ENCODE measurements at places on chromosomes 1 and 21. TPM values are rescaled to one million over a fixed set of nuclear protein-coding genes. Genes with fewer than 3 reads are reported as not detected.

- no peak for DNase-seq
Measured at GRCh38 chr1:71930511-71930910, 351.8 kb downstream of the NEGR1 start.

GRCh38 chr21:34340061-34340460 lies 23.7 kb upstream of the KCNE2 start:
- DNase-seq = no peak

DNA sequence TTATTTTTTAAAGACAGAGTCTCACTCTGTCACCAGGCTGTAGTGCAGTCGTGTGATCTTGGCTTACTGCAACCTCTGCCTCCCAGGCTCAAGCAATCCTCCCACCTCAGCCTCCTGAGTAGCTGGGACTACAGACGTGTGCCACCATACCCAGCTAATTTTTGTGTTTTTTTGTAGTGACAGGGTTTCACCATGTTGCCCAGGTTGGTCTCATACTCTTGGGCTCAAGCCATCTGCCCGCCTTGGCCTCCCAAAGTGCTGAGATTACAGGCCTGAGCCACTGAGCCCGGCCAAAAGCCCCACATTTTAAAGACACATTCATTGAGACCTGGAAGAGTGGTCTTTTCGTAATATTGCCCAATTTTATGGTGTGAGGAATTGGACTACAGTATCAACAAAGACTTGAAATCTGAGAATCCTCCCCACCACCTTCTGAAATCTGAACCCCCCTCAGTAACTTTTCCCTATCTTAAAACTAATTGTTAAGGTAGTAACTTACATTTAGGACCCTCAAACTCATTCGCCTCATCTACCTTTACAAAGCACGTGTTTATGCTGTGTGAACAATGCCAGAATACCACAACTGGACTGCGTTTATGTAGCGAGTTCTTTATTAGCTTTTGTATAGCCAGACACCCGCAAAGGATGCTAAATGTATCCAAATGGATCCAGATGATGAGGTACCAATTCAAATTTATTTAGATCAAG lies 2.7 kb downstream of the ERRFI1 start:
- DNase-seq = no peak

DNA sequence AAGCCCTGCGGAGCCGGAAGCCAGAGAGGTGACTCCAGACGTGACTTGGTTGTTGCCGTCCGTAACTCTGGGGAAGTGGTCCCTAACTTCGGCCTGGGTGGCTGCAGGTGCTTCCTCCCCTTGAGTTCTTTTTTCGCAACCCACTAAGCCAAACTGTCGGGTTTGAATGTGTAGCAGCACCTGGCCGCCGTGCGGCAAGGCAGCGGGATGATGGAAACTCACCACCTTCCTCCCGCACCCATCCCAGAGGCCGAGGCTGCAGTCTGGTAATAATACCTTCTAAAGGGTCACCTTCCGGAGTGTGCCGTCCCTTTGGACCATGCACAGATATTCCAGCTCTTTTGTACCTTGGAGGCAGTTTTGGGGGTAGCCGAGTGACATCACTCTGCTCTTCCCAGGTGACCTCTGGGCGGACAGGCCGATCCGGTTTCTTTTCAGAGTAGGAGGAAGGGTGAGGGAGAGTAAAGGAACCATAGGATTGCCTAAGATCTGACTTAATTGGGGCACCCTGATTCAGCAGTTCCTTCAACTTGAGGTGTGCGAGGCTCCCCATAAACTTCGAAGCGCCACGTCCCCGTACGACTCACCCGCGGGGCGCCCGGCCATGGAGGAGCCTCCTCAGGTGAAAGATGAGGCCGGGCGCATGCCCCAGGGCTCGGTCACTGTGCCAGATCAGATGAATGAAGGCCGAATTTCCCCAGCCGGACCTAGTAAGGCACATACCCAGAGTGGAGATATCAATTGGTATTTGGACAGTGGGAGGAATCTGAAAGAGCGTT lies 1.0 kb downstream of the KCNK1 start:
- DNase-seq = no peak

GRCh38 chr1:225657462-225657989 lies 4.6 kb upstream of the ENAH start:
- no peak for DNase-seq

DNA sequence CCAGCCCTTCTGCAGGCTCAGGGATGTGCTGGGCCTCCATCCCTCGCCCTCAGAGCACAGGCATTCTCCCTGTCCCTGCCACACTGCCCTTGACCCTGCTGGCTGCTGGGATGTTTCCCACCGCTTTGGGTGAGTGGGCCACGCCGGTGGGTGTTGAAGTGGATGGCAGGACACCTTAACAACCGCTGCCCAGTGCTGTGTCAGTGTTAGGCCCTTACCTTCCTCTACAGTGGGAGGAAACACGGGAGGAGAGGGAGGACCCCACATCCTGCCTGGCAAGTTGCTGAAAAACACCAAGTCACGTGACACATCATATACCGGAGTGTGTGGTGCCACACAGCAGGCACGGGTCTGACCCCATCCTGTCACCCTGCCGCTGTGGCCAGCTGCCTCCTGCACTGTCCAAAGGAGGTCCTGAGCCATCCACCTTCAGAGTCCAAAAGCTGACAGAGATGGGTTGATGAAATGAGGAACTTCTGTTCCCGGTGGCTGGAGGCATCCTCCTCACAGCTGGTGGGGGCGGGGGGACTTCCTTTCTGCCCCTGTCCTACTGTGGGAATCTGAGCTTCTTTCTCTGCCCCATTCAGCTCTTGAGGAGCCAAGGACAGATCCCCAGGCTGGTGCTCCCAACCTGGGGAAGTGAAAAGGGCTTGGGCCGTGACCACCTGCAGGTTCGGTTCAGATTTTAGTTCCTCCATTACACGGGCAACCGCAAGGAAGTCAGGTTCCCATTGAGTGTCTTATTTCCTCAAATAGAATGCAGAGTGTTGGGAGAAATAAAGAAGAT lies 3.2 kb upstream of the THEMIS2 start:
- no peak for DNase-seq

DNA sequence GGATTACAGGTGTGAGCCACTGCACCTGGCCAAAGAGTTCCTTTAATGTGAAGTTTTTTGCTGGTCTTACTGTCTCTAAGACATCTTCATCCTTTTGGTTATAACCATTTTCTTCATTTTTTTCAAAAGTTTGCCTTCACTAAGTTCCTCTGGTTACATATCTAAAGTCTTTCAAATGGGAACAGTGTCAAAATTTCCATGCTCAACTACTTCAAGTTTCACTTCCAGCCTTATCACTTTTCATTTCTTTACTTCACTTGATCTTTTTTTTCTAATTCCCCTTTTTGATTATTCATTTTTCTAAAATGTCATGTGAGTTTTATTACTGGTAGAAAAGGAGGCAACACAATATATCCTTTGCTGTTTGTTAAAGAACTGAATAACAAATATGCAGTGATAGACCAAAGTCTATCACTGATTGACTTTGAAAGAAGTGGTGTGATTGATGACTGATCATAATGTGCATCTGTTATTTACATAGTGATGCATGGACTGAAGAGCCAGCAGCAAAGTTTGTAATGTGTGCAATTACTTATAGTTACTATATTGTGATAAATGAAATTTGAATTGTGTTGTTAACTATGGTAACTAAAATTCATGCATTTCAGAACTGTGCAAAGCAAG lies 16.0 kb upstream of the ZFYVE9 start:
- DNase-seq = no peak

DNA sequence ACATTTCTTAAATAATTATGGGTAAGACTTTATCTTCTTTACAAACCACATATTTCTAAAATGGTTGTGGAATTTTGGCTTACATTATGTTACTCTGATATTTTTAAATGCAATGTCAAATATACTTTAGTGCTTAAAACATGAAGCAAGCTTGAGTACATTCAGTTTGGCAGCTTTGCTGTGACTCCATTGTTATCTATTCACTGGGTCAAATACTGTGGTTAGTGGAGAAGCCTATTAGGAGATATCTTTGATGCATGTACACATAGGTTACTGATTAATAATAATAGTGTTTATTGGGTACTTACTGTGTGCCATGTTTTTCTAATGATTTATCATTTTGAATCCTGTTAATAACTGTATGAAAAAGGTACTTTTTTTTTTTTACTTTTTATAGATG lies 520.4 kb upstream of the B3GALT2 start:
- DNase-seq = no peak

- DNase-seq = no peak
Measured at GRCh38 chr21:40689217-40689616, 157.7 kb downstream of the DSCAM start.

GRCh38 chr1:212981025-212981495 lies 30.7 kb downstream of the VASH2 start:
- no peak for DNase-seq

GRCh38 chr1:168623003-168623828 lies 46.8 kb downstream of the XCL1 start:
- no peak for DNase-seq

DNA sequence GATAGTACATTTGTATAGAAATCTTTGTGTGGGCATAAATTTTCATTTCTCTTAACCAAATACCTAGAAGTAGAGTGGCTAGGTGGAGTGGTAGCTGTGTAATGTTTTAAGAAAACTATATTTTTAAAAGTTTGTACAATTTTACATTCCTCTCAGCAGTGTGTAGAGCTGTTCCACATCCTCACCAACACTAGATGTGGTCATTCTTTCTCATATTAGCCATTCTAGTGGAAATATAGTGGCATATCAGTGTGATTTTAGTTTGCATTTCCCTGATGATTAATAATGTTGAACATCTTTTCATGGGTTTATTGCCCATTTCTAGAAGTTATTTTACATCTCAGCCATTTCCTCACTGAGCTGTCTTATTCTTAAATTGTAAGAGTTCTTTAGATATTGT lies 65.5 kb downstream of the ITSN1 start:
- DNase-seq = no peak

DNA sequence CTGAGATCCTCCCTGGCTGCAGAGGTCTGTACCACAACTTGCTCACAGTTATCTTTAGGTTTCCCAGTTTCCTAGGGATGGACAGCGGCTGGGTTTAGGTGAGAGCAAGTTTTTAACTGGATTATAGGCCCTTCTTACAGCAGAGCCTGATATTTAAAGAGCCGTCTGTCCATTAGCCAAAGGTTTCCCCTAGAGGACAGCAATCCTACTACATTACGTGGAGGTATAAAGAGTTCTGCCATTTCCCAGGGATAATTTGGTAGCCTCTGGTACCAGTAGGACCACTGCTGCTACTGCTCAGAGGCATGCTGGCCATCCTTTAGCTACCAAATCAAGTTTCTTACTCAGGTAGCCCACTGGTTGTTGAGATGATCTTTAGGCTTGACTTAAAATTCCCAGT lies 21.9 kb upstream of the FCGR2A start:
- DNase-seq = no peak

Gene GRHL3
- total RNA-seq = 1.3 TPM

- DNase-seq = no peak
Measured at GRCh38 chr1:226046240-226046639, 16.3 kb upstream of the H3-3A start.

DNA sequence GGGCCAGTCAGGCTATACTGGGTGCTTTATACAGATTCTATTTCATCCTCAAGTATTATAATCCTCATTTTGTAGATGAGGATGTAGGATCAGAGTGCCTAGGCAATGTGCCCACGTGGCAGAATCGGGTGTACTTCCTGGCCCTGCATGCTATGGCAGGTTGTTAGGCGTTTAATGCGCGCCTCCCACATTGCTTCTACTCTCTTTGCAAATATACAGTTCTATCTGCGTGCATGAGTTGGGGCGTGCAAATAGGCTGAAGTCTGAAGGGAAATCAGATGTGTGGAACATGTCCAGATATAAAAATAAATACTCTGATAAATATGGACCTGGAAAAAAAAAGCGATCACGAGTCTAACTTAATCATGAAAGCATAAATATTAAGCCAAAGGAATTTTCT lies 194.7 kb upstream of the FMN2 start:
- DNase-seq = no peak

DNA sequence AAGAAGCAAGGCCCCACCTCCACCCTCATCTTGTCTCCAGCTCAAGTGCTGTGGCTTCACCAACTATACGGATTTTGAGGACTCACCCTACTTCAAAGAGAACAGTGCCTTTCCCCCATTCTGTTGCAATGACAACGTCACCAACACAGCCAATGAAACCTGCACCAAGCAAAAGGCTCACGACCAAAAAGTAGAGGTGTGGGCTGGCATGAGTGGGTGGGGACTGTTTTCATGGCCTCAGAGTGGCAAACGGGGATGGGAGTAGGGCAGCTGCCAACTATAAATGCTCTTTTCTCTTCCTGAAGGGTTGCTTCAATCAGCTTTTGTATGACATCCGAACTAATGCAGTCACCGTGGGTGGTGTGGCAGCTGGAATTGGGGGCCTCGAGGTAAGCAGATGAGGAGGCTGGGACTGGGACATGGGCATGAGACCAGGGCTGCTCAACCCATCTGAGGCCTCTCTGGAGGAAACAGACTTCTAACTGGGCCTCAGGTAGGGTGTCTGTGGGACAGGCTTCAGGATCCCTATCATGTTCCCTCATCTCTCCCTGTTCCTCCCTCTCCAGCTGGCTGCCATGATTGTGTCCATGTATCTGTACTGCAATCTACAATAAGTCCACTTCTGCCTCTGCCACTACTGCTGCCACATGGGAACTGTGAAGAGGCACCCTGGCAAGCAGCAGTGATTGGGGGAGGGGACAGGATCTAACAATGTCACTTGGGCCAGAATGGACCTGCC lies 8.8 kb upstream of the P3R3URF start:
- no peak for DNase-seq

Gene VANGL1
- 8.8 TPM for total RNA-seq

Gene UTS2
- total RNA-seq = not detected

Gene SLAMF7
- total RNA-seq = 0.71 TPM

DNA sequence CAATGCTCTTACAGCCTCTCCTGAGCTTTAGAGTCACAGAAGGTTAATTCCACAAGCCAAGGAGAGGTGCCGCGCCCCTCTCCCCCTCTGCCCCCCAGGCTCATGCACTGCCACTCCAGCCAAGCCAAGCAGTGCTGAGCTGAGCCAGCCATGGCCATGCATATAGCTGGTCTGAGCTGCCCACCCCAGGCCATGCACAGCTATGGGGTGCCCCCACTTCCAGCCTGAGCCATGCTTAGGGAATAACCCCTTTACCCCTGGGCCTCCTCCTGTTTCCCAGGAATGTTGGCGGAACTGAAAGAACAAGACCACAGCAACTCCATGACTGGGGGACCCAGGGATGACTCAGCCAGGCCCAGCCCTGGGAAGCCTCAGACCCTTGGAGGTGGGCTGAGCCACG lies 34.0 kb upstream of the MAGOH start:
- DNase-seq = no peak

- no peak for DNase-seq
Measured at GRCh38 chr1:162854245-162854882, 6.6 kb downstream of the CCDC190 start.

DNA sequence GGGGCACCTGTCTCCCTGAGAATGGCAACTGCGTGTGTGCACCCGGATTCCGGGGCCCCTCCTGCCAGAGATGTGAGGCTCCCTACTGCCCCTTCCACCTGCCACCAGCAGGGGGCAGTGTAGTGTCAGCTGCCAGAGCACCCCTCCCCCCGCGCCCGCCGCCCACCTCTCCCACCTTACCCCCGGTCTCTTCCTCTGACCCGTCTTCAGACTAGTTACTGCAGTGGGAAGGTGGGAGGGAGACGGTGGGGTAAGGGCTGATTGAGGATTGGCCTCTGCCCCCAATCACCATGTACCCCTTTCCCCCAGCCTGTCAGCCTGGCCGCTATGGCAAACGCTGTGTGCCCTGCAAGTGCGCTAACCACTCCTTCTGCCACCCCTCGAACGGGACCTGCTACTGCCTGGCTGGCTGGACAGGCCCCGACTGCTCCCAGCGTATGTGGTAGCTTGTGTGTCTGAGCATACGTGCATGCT lies 10.1 kb upstream of the LRRC71 start:
- DNase-seq = no peak
